ENCODE measurements at places on chromosomes 12 and 14.

- no peak for DNase-seq
Measured at GRCh38 chr14:66341239-66341638, 144.9 kb upstream of the CCDC196 start.

DNA sequence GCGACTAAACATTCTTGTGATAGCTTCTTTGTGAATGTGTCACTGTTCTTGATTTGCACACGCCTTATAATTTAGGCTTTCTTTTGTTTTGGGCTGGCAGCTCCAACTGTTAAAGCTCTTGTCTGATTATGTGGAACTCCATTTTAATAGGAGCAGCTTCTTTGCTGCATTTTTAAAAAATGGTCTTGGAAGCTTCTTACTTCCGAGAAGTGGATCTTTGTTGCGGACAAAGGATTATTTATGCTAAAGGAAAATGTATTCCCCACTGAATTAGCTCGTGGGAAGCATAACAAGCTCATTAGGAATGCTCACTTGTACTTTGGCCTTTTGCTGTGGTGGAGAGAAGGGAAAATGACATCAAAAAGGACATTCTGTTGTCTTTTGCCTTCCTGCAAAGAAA is 20.0 kb downstream of the GAS2L3 start:
- DNase-seq = no peak

DNA sequence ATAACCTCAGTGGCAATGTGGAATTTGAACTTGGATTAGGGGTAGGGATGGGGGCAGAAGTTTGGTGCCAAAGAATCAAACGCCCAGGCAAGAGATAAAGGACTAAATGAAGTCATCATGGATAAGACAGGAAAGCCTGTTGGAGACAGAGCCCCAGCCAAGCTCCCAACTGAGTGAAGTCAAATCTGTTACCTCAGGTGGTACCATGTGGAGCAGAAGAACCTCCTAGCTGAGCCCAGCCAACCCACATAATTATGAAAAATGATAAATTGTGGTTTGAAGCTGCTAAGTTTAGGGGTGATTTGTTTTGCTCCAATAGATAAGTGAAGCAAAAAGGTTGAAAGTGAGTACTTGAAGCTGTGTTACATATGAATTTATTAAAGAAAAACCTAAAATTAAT is 66.1 kb downstream of the SMOC1 start:
- no peak for DNase-seq

DNA sequence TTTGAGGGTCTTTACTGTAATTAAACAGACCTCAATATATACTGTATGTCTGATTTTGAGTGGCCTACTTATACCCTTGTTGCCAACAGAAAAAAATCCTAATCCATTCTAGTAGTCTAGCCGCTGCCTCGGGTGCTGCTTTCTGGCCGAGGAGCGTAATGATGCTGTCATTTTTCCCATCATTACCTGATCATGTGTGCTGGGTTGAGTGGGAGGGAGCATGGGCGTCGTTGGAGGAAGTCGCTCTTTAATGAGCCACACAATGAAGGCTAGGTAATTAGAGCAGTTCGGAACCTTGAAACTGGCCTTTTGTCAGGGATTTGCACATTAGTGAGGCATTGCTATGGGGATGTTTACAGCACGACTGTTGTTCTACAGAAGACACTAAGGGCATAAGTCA is 76.1 kb upstream of the RFX4 start:
- no peak for DNase-seq

Data from NCI-H187 treated with DMSO at 0.1 percent for 48 hours (cell line).